ENCODE measurements at places on chromosomes 12 and 14. TPM values are rescaled to one million over a fixed set of nuclear protein-coding genes. Genes with fewer than 3 reads are reported as not detected.

SMCO2 gene
- total RNA-seq, result 0.32 TPM

AQP2 gene
- total RNA-seq, result not detected

CCDC177 gene
- not detected for total RNA-seq

BCL2L2 gene
- total RNA-seq, result 7.4 TPM

ADAM21 gene
- total RNA-seq, result 0.44 TPM

CLEC2B gene
- 79.8 TPM for total RNA-seq

OAS2 gene
- total RNA-seq, result 16.5 TPM

STAC3 gene
- not detected for total RNA-seq

CLEC4C gene
- total RNA-seq, result not detected

NUDT14 gene
- total RNA-seq, result 61.8 TPM

OTOGL gene
- total RNA-seq, result 0.16 TPM

RNASE7 gene
- total RNA-seq, result not detected

PRIMA1 gene
- total RNA-seq, result not detected

TPPP2 gene
- not detected for total RNA-seq

PLEK2 gene
- 4.7 TPM for total RNA-seq
